Lung (tissue), 17 donors: ENCODE measurements at places on chromosomes 7 and 10. TPM values are rescaled to one million over a fixed set of nuclear protein-coding genes. Genes with fewer than 3 reads are reported as not detected.
A peak's percentile ranks its signal among the peaks of the same experiment; 100 is the strongest.

GRCh38 chr7:44608916-44609648, 2.7 kb downstream of the OGDH start:
- peaks cover 3% of the 10 kb centered on the region for H3K4me1 ChIP-seq
- H3K4me3 ChIP-seq, result no peak overlapping the region
- peak overlapping the region; percentile 35 for H3K27ac ChIP-seq
- peaks cover 3% of the 10 kb centered on the region for H3K36me3 ChIP-seq
- no peak for DNase-seq
- H3K27me3 ChIP-seq, result no peaks in the 10 kb centered on the region

SYT15B gene
- 59.8 TPM for total RNA-seq

DNA sequence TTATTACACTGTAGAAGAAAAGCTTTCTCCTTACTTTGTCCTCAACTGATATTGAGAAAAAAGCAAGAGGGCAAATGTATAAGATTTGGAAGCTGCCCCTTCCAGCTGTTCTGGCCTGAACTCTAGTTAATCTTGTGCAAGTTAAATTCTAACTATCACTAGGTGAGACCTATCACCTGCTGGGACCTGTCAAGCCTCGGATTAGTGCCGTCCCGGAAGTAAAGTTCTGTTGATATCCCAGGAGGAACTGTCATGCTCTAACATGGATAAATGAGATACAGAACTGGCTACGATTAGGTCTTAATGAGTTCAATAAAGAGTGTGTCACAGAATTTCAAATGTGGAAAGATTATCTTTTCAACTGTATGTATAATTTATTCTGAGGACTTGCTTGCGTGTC, 1.2 kb upstream of the BPGM start:
- no peak overlapping the region for H3K27ac ChIP-seq
- DNase-seq, result no peak
- H3K36me3 ChIP-seq, result no peaks in the 10 kb centered on the region
- H3K4me1 ChIP-seq, result peaks cover 10% of the 10 kb centered on the region
- H3K27me3 ChIP-seq, result no peaks in the 10 kb centered on the region
- no peak overlapping the region for H3K4me3 ChIP-seq

DNA sequence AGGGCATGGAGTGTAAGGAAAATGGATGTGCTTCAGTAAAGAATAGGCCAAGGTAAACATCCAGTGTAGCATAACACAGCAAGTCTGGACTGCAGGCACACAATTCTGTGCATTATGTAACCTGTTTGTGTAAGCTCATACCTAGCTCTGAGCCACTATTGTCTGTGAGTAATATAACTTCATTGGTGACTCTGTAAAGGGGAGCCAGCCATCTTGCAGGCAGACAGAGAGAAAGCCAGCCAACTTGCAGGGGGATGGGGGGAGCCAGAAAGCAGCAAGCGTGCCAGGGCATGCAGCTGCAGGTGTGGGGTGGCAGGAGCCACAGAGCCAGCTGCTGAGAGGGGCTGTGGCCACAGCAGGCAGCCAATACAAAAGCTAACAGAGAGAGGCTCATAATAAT, 449.2 kb downstream of the IPMK start:
- H3K4me1 ChIP-seq, result no peaks in the 10 kb centered on the region
- no peaks in the 10 kb centered on the region for H3K27me3 ChIP-seq
- H3K4me3 ChIP-seq, result no peak overlapping the region
- no peak overlapping the region for H3K27ac ChIP-seq

DNA sequence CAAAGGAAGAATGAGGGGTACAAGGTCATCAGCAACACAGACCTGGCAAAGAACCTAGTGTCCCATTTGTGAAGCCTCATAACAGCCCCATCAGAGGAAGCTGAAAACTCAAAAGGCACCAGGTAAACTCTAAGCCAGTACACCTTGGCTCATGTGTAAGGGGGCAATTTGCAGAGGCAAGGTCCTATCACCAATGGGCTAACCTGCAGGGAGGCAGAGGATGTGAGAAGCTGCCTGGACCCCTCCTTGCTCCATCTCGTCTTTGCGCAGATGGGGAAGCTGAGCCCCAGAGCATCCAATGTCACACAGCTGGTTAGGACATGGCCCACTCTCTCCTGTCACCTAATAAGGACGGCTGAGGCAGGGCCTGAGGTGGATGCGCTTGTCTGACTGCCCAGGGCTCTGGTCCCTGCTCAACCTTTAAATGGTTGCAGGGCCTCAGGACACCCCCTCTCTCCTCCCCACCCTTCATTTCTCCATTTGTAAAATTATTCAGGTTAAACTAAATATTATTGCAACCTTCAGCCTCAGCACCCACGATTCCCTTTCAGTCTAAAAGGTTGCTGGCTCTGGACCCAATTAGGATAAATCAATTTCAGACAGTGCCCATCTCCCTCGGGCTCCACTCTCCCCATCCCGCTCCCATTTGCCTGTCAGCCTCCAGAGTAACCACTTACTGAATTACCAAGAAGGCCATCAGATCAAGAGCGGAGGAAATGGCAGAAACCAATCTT, 135.3 kb downstream of the OAT start:
- H3K27me3 ChIP-seq, result no peaks in the 10 kb centered on the region
- no peaks in the 10 kb centered on the region for H3K36me3 ChIP-seq
- no peaks in the 10 kb centered on the region for H3K4me1 ChIP-seq
- no peak overlapping the region for H3K27ac ChIP-seq
- no peak overlapping the region for H3K4me3 ChIP-seq
- DNase-seq, result no peak

ERCC6 gene
- 18.9 TPM for total RNA-seq

GRCh38 chr10:80896076-80896475, 358.4 kb downstream of the SH2D4B start:
- no peak overlapping the region for H3K4me3 ChIP-seq
- H3K27ac ChIP-seq, result no peak overlapping the region
- no peaks in the 10 kb centered on the region for H3K27me3 ChIP-seq
- DNase-seq, result no peak

GRCh38 chr10:101832325-101832771, 11.3 kb downstream of the KCNIP2 start:
- no peaks in the 10 kb centered on the region for H3K27me3 ChIP-seq
- H3K36me3 ChIP-seq, result no peaks in the 10 kb centered on the region
- DNase-seq, result peak; percentile 77
- H3K27ac ChIP-seq, result no peak overlapping the region

DNA sequence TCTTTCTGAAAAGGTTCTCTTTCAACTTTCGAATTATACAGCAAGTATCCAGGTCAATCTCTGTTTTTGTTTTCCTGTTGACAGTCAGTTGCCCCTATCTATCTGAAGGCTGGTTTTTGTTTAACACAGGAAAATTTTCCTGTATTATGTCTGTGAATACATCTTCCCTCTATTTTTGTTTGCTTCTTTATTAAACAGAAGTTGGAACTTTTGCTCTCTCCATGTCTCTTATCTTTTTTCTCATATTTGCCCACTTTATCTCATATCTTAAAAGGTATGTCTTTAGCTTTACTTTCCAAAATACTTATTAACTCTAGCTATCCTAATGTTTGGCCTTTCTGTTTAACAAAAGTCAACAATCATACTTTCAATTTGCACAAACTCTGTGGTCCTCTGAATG, 95.0 kb downstream of the BRAF start:
- no peak overlapping the region for H3K4me3 ChIP-seq
- no peak overlapping the region for H3K27ac ChIP-seq
- H3K4me1 ChIP-seq, result no peaks in the 10 kb centered on the region
- H3K27me3 ChIP-seq, result no peaks in the 10 kb centered on the region
- no peaks in the 10 kb centered on the region for H3K36me3 ChIP-seq
- no peak for DNase-seq

DNA sequence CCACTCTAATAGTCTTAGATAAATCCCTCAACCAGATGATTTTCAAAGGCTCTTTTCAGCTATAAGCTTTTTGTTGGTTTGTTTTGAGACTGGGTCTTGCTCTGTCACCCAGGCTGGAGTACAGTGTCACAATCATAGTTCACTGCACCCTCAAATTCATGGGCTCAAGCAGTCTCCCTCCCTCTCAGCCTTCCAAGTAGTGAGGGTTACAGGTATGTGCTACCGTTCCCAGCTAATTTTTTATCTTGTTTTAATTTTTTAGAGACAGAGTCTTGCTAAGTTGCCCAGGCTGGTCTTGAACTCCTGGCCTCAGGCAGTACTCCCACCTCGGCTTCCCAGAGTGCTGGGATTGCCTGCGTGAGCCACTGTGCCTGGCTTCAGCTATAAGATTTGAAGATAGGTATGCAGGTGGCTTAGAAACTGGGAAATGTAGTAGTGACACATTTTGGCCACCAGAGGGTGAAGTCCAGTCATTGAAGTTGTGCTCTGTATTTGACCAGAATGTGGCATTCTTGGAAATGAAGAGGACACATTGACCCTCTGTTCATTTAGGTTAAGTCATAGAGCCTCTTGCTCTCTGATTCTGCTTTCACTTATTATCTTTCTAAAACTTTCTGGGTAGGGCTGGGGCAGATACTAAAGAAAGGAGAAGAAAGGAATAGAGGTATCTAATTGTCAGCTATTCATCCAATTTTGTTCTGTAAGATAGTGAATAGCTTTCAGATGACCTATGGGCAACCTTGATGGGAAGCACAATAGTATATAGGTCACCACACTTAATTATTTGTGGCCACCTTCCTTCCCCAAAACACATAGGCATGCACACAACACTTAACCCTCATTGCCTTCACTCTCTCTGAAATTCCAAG, 36.0 kb downstream of the R3HCC1L start:
- H3K4me1 ChIP-seq, result no peaks in the 10 kb centered on the region
- no peaks in the 10 kb centered on the region for H3K36me3 ChIP-seq
- H3K4me3 ChIP-seq, result no peak overlapping the region
- H3K27ac ChIP-seq, result no peak overlapping the region
- DNase-seq, result peak; percentile 66

DNA sequence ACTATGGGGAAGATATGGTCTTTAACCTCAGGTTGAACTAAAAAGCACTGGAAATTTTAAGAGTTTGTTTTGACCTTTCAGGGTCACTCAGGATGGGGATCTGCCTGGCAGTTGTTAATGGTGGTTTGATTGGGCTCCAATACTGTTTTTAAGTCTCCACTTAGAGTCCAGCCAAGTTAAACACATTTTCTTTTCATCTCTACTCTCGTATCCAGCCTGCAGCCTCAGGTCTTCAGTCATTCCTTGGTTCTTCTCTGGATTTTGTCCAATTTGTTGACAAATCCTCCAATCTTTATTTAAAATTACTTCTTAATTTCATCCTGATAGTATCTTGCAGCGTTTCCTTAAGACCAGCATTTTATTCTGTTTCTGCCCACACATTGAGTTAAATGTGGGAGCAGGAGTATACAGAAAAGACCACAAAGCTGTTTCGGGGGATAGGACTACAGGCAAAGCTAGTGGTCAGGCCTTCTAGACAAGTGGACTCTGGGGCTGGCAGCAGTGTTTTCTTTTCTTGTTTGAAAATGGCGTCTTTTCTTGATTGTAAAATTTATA, 133.2 kb upstream of the INHBA start:
- H3K27ac ChIP-seq, result no peak overlapping the region
- no peaks in the 10 kb centered on the region for H3K4me1 ChIP-seq
- no peaks in the 10 kb centered on the region for H3K36me3 ChIP-seq
- H3K27me3 ChIP-seq, result no peaks in the 10 kb centered on the region
- peak; percentile 10 for DNase-seq
- H3K4me3 ChIP-seq, result no peak overlapping the region

NUTM2A gene
- 1.5 TPM for total RNA-seq

GRCh38 chr10:13673156-13673555, 86.4 kb downstream of the PRPF18 start:
- no peak overlapping the region for H3K4me3 ChIP-seq
- no peak overlapping the region for H3K27ac ChIP-seq
- no peaks in the 10 kb centered on the region for H3K27me3 ChIP-seq

TLX1 gene
- total RNA-seq, result not detected

CALHM1 gene
- not detected for total RNA-seq

DNA sequence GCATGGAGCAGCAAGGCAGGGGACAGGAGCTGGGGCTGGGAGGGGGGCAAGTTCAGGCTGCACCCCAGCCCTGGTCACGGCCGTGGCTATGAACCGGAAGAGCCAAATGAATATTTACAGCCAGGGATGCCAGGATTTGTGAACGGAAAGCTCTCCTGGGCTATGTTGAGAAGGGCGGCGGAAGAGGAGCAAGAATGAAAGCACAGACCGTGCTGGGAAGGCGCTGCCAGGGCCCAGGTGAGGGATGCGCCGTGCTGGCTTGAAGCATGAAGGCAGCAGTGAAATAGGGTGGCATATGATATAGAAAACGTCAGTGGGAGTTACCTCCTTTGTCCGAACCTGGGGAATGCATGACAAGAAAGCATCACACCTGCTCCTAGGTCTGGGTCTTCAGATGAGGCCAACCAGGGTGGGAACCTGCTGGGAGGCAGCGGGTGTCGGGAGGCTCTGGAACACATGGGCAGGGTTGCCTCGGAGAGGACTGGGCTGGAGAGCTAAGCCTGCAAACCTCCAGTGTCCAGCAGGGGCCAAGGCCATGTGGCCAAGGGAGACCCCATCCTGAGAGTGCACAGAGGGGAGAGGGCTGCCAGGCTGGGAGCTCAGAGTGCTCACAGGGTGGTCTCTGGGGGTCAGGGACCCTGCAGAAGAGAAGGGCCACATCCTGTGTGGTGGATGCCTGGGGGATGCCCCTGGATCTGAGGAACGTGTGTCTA, 120.6 kb upstream of the TCERG1L start:
- H3K27ac ChIP-seq, result no peak overlapping the region
- H3K4me1 ChIP-seq, result no peaks in the 10 kb centered on the region
- DNase-seq, result no peak
- no peaks in the 10 kb centered on the region for H3K27me3 ChIP-seq
- H3K36me3 ChIP-seq, result no peaks in the 10 kb centered on the region
- H3K4me3 ChIP-seq, result no peak overlapping the region

DNA sequence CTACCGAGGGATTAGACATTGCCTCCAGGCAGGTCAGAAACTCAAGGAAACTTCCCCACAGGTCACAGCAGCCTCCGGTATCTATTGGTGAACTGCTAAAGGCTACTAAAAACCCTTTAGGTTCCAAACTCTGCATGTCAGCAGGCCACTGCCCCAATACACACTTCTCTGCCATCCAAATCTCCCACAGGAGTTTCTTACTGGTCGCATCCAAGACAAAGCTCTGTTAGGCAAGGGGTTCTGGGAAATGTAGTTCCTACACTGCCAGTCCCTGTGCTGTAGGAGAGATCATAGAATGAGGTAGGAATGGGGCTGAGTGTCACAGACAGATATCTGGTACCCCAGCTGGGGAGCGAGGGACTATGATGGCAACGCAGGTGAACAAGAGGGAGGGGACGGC, 757.0 kb upstream of the C7orf33 start:
- H3K36me3 ChIP-seq, result no peaks in the 10 kb centered on the region
- H3K27me3 ChIP-seq, result no peaks in the 10 kb centered on the region

- no peaks in the 10 kb centered on the region for H3K4me1 ChIP-seq
- no peak for DNase-seq
- H3K27me3 ChIP-seq, result no peaks in the 10 kb centered on the region
- no peak overlapping the region for H3K4me3 ChIP-seq
These were observed 51.2 kb upstream of the RELN start for GRCh38 chr7:104040666-104041065.

- H3K36me3 ChIP-seq, result peaks cover 4% of the 10 kb centered on the region
- H3K27me3 ChIP-seq, result no peaks in the 10 kb centered on the region
These were observed 123.6 kb downstream of the RNF32 start for GRCh38 chr7:156764016-156764669.
